Activated CD8-positive, alpha-beta memory T cell treated with anti-CD3 and anti-CD28 coated beads for 24 hours (primary cell): ENCODE measurements at places on chromosomes 16 and 17.
A peak's percentile ranks its signal among the peaks of the same experiment; 100 is the strongest.

DNA sequence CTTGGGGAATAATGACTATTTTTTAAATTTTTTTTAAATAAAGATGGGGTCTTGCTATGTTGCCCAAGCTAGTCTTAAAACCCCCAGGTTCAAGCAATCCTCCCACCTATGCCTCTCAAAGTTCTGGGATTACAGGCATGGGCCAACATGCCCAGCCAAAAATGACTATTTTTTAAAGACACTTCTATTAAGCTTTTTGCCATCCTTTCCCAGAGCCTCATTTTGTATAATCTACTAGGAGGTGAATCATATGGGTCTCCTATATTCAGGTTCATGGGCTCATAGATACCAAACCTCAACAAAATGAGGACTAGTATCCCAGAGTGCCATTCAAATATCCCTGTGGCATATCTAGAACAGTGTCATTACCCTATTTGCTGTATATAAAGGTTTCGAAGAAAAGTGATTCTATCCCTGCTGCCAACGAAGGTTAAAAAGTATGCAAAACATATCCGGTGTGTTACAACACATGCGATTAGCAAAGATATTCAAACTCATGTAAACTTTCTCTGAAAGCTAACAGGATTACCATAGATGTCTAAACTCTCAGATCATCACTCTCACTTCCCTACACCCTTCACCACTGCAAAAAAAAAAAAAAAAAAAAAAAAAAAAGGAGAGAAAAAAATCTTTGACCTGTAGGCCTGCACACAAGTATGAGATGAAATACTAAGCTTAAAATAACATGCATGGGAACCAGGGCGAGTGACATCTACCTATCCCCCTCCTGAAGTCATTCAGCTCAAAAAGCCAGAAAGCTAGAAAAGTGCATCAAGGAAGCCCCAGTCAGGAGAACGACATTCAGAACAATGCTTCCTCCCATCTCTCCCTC is 23.5 kb downstream of the XPO6 start:
- no peak for DNase-seq

GRCh38 chr16:85067024-85067423 is 39.4 kb downstream of the KIAA0513 start:
- no peak for DNase-seq

- no peak for DNase-seq
Measured at GRCh38 chr16:50219402-50219975, 46.9 kb upstream of the ADCY7 start.

DNA sequence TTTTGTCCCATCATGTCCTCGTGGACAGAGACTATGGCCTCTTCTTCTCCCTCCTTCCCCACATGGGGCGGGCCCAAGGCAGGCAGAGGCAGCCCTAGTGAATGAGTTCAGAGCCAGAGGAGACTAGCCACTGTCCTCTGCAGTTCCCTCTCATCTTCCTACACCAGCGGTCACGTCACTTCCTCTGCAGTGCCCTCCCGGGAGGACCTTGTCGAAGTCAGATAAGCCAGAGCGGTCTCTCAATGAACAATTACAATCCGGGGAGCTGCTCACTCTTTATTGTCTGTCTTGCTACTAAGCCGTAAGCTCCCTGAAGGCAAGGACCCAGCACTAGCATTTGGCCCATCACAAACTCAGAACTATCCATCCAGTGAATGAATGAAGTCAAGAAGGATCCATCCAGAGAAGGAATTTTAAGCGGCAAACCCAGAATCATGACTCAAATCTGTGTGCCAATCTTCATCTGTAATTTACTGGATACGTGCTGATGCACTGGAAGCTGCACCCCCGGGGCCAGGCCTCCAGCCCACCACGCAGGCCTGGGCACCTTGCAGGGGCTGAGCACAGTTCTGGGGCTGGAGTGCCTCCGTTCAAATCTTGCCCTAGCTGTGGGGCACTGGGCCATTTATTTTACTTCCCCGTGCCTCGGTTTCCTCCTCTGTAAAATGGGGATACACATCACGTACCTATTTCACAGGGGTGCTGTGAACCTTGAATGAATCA is 18.1 kb downstream of the ZNF423 start:
- no peak for DNase-seq

- DNase-seq = no peak
Measured at GRCh38 chr16:55118701-55119260, 188.1 kb downstream of the IRX5 start.

- DNase-seq = no peak
Measured at GRCh38 chr16:26665166-26665939, 401.4 kb upstream of the C16orf82 start.

GRCh38 chr16:81259916-81260315 is 21.4 kb downstream of the BCO1 start:
- DNase-seq = no peak

DNA sequence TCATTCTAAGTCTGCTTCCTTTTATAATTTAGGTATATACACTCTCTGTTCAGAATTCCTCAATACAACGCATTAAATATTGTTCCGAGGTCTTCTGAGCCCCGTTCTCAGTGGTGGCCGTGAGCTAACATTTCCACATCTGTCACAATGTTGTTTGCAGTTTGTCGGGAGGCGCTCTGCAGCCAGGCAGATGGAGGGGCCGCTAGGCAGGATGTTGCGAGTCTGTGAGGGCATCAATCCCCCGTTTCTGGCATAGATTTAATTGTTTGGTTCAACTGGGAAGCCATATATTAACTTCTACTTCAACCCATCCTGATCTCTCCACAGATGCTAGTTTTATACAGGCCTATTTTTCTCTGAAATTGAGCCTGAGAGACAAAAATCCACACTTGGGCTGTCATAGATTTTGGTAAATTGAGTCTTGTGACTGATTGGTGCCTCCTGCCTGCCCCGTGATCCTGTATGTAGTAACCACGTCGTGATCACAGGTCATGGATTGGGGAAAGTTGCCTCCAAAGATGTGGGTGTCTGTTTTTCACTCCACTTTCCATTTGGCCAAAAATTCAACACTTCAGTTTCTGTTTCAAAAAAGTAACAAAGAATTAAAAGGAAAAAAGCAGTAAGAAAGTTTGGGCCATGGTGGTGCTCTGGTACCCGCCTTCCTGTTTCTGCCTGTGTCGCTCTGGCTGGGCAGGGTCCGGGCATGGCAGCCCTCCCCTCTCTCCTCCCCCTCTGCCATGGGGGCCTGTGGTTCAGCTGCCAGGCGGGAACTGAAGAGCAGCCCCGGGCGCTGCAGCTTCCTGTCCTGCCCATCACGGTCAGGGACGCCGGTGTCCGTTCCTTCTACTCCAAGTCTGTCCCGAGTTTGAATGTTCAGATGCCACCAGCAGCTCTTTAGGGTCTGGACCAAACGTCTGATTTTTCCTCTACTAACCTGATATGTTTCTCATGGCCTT is 41.5 kb downstream of the RPTOR start:
- no peak for DNase-seq

DNA sequence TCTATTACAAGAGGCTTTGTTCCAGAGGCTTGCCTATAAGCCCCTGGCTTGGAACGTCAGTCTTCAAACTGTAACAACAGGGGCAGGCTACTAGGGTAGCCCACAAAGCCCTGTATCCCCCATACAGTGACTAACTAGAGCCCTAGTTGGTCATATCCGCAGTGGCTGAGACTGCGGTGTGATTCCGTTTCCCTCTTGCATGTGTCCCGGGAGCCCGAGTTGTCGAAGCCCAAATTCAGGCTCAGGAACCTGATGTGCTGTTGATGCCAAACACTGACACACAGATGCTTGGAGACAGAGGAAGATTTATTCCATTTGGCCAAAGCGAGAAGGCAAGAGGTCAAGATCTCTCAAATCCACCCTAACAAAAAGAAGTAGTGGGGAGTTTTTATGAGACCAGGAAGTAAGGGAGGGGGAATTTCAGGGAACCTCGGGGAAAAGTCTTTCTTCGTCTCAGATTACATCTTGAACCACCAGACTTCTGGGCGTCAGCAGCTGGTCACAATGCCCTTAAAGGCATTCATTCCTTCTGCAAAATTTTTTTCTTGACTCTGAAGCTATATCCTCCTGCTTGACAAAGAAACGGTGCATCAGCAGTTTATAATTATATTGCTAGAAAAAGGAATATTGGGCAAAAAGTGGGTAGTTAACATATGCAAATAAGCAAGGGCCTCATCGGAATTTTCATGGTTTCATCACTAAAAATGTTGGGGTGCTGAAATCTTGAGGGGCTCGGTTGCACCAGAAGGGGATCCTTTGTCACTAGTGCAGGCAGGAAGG is 879 bp downstream of the SLFN5 start:
- DNase-seq = peak; percentile 81

DNA sequence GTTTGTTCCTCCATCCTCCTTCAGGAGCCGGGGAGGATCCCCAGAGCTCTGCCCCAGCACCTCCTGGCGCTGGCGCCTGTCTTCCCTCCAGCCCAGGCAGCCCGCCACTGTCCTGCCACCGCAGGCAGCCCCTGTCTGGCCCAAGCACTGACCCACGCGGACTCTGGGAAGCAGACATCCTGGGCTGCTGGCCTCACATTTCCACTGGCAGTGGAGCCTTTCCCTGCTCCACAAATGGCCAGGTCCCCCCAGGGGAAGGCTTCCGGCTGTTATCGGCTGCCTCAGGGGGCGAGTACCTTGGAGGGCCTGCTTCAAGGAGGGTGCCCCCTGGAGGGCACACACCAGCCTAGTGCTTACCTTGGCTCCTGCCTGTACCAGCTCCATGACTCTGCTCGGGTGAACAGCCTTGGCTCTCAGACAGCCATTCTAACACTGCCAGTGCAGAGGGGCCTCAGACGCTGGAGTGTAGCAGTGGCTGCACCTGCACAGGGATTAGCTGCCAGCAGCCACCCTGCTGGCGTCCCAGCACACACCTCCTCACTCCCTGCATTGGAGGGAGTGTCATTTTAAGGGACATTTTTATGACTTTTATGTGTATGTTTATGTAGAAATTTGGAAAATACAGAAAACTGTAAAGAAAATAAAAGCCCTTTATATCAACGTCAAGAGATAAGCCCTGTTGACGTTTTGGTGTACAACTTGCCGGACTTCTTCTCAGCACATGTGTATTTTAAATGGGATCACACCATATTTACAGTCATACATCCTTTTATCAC is 21.0 kb downstream of the ACE start:
- no peak for DNase-seq

DNA sequence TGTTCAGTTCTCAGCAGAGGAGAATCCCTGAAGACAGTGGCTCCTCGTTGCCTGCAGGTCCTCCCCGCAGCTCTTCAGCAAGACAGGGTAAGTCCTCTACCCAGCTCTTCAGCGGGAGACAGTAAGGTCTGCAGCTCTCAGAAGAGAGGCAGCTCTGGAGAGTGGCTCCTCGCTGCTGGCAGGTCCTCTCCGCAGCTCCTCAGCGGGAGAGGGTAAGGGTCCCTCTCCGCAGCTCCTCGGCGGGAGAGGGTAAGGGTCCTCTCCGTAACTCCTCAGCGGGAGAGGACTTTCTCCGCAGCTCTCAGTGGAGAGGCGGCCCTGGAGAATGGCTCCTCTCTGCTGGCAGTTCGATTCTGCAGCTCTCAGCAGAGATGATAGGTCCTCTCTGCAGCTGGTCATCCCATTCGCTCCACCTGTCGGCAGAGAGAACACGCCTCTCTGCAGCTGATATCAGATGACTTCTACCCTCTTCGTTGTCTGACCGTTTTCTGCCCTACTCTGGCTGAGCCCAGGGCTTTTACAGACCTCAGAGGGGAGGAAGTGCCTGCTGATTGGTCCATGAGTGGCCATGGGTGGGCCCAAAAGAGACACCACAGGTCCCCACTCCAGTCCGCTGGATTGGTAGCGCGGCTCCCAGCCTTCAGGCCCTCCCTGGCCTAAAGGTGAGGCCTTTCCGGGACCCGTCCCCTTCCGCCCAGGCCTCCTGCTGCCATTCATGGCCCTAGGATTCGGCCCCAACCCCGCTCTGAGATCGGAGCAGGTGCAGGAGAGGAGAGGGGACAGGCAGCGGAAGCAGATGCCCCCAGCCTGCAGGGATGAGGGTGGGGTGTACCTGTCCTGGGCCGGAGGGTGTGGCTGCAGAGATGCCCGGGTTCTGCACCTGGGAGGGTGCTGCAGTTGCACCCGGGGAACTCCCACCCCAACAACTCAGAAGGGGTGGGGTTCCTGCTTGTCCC is 11.9 kb upstream of the SHCBP1 start:
- DNase-seq = no peak

- DNase-seq = no peak
Measured at GRCh38 chr16:54237-54581, 581 bp downstream of the SNRNP25 start.

DNA sequence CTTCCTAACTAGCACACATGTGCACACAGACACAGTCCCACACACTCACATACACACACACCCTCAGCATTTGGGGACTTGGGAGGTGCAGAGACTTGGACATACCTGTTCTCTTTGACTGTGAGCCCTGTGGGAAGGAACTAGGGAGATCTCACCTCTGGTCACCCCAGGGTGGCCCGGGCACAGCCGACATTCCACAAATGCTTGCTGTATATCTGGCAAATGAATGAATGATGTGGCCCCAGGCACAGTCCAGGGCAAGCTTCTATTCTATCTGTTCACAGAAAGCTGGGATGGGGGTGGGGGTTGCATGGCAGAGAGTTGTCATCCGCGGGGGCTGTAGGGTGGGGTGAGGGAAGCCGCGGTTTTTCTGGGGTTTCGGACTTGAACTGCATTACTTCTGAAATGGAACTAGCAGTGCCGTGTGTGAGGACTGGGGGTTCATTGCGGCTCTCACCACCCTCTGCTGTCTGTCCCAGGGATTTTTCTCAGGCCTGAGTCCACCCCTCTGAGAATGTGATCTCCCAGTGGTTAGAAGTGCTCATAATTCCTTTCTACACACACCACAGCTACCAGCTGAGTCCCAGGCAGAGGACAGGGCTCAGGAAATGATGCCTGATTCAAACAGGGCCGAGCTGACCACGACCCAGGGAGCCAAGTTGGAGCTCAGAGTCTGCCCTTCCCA is 3.3 kb upstream of the RIPOR1 start:
- DNase-seq = no peak

GRCh38 chr17:75335315-75335714 is 46.1 kb upstream of the SLC25A19 start:
- no peak for DNase-seq

- no peak for DNase-seq
Measured at GRCh38 chr16:85113913-85114312, 1.6 kb upstream of the CIBAR2 start.

- DNase-seq = peak; percentile 47
Measured at GRCh38 chr16:27108051-27108770, 41.5 kb downstream of the C16orf82 start.

DNA sequence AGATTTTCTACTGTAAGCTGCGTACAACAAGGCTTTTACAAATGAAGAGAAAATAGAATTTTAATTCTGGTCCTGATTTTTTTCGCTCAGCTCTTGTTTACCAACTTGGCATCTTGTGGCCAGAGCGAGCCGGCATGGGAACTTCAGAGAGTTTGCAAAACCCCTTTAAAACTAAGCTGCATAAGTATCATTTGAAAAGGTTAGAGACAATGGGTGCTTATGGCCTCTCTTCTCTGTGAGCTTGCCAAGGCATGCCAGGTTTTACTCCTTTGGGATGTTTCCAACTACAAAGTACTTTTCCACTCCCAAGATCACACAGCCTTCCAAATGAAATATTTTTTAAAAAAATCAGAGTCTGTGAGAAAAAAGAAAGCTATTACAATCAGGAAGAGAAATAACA is 62.4 kb upstream of the FA2H start:
- no peak for DNase-seq
